ENCODE measurements at places on chromosomes 2 and 18.

- DNase-seq = no peak
Observed at GRCh38 chr2:71595569-71595968, 142.2 kb downstream of the DYSF start.

GRCh38 chr2:20422402-20423271 is 24.2 kb upstream of the RHOB start:
- peak; percentile 18 for DNase-seq

GRCh38 chr18:56168049-56168781 is 470.2 kb downstream of the TXNL1 start:
- no peak for DNase-seq

DNA sequence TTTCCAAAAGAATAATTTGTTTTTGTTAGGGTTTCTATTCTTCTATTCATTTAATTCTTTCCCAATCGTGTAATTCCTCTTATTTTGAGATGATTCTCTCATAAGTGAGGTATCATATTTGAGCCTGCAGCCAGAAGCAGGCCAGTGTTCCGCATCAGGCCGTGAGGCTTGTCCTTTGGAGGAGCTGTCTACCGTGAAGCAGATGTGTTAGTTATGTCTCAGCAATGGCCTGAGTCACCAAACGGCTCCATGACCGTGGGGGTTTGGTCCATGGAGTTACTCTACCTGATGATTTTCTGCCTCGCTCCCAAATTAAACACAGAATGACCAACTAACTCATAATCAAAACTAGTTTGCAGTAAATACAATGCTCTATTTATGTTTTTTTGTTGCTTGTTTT is 64.2 kb upstream of the TMEM87B start:
- DNase-seq = no peak

- peak; percentile 45 for DNase-seq
Observed at GRCh38 chr2:42568401-42569115, at the start of gene MTA3. MTA3 (plus strand) TSS chr2:42568632; CDS start chr2:42568746, 114 bp downstream.

DNA sequence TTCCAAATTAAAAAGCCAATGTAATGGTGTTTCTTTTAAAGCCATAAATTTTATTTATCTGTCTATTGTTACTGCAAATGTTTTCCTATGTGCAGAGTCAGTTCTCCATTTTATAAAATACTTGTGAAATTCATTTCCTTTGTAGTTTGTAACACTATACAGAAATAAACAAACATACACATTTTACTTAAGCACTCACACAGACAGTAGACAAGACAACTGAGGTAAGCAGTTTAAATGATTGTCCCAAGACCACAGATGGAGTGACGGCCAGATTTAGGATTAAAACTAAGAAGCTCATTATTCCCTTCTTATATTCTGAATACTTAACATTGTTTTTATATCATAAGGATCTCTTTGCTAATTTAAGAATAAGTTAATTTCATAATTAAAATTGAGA is 100.9 kb downstream of the BAZ2B start:
- peak; percentile 53 for DNase-seq

DNA sequence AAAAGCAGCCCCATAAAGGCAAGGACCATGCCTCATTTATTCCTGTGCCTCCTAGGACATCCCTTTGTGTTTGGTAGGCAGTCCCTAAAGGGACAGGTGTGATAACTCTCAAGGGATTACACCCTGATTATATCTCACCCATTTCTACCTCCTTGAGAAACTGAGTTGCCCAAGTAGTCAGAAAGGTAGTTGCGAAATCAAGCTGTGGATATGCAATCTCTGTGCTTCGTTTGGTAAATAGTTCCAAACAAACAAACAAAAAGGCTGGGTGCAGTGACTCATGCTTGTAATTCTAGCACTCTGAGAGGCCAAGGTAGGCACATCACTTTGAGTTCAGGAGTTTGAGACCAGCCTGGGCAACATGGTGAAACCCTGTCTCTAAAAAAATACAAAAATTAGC is 100.2 kb upstream of the ARL5A start:
- no peak for DNase-seq

DNA sequence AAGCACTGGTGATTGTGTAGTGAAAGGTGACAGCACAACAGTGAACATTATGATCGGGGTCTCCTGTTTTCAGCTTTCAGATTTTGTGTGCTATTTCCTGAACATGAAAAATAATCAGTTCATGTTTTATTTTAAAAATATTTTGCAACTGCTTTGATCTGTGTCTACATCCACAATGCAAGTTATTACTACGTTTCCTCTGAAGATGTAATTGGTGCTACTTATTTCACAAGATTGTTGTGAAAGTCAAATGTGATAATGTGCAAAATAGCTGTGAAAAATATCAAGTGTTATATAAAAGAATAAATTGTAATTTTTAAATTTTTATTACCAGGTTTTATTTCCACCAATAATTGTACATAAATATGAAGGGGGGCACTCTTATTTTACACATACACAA is 6.1 kb upstream of the GCA start:
- DNase-seq = no peak

GRCh38 chr18:7567474-7568425 is 634 bp downstream of the PTPRM start:
- DNase-seq = no peak

- DNase-seq = peak; percentile 77
Observed at GRCh38 chr2:27016801-27017325, 15.9 kb upstream of the TMEM214 start.

DNA sequence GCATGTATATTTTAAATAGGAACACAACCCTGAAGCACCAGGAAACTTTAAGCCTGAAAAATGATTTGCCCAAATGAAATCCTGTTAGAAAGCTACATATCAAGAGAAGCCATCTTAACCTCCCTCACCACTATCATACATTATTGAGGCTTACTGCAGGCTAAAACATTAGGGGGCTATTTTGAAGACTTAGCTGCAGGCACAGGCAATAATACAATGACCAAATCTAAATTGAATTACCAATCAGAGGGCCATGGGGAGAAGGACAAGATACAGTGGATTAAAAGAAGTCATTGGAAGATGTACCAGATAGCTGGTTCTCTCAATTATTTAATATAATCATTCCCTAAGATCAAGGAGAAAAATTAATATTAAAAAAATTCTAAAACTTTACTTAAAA is 73.7 kb downstream of the THADA start:
- DNase-seq = no peak

GRCh38 chr2:192424243-192424642 is 229.5 kb upstream of the TMEFF2 start:
- no peak for DNase-seq

DNA sequence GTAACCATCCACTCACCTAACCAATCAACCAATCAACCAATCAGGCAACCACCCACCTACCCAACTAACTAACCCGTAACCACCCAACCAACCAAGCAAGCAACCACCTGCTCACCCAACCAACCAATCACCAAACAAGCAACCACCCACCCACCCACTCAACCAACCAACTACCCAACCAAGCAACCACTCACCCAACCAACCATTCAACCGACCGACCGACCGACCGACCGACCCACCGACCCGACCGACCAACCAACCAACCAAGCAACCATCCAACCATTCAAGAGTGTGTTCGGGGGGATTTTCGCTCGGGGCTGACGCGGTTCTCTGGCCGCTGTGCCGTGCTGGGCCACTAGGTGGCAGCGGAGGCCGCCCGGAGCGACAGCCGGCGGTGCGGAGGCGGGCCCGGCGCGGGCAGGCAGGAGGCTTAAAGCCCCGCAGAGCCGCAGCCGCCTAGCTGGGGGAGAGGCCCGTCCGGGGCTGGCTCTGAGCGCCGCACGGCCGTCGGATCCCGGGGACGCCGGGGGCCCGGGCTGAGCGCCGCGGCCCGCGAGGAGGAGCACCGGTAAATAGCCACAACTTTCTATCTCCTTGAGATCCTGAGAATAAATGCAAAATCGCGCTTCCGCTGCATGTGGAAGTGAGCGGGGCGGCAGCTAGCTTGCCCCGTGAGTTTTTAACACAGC is at the start of gene MC5R:
MC5R (plus strand) TSS at position 443 of the 689 bp plus-strand sequence. CDS start 1,617 bp downstream, outside the sequence.
- DNase-seq = peak; percentile 62

GRCh38 chr2:141641462-141641861 is 489.4 kb downstream of the LRP1B start:
- no peak for DNase-seq

- DNase-seq = no peak
Observed at GRCh38 chr2:98359986-98360385, 13.7 kb downstream of the CNGA3 start.

GRCh38 chr2:142868229-142868762 is 9.2 kb upstream of the KYNU start:
- no peak for DNase-seq

- no peak for DNase-seq
Observed at GRCh38 chr2:43745457-43745856, 28.4 kb upstream of the DYNC2LI1 start.

GRCh38 chr2:162506706-162507105 is 162.8 kb downstream of the GCA start:
- DNase-seq = no peak

GRCh38 chr2:231362555-231363184 is 32.8 kb upstream of the B3GNT7 start:
- no peak for DNase-seq

DNA sequence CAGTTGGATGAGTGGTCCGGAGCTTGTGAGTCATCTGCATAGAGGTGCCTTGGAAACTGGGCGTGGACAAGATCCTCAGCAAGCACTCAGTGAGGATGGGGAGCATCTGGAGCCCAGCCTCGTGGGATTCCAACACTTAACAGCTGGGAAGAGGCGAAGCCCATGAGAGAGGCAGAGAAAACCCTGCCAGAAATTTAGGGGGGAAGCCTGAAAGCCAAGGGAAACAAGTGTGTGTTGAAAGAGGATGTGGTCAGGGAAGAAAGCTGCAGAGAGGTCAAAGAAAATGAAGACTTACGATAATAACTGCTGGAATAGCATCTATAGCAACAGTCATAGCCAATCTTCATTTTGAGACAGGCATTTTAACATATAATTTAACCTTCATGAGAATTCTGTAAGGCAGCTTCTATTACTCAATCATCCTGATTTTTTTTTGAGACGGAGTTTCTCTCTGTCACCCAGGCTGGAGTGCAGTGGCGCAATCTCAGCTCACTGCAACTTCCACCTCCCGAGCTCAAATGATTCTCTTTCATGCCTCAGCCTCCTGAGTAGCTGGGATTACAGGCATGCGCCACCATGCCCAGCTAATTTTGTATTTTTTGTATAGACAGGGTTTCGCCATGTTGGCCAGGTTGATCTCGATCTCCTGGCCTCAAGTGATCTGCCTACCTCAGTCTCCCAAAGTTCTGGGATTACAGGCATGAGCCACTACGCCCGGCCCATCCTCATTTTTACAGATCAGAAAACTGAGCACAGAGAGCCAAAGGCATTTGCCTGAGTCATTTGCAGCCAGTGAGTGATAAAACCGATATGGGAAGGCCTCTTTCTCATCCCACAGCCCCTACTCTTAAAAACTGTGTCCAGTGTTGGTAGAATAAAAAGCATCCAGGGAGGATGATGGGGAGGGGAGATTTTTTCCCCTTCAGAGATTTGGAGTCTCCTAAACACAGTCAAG is 214.4 kb upstream of the EPAS1 start:
- no peak for DNase-seq

GRCh38 chr2:224222974-224223373 is 178.9 kb downstream of the FAM124B start:
- DNase-seq = no peak

Data from G401 (cell line).